Activated naive CD4-positive, alpha-beta T cell treated with anti-CD3 and anti-CD28 coated beads for 36 hours (primary cell): ENCODE measurements at places on chromosomes 7 and 10. TPM values are rescaled to one million over a fixed set of nuclear protein-coding genes. Genes with fewer than 3 reads are reported as not detected.

HABP2 gene
- not detected for total RNA-seq

DNA sequence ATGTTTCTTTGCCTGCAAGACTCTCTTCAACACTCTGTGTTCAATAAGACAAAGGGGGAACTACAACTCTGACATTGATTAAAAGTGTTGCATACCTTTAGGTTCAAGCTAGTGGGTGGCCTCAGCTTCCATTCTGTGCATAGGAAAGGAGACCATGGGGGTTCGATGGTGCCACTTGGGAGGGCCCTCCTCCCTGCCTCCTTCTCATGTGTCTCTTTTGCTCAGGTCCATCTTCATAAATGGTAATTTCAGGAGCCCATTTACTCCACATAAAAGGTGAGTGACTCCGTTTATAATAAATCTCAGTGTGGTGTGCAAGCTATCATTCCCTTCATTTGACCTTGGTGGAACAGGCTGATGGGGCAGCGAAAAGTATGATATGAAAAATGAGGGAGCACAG lies 285.1 kb downstream of the LRMDA start:
- peaks cover 16% of the 10 kb centered on the region for H3K27me3 ChIP-seq
- no peak for DNase-seq
- no peak overlapping the region for H3K4me3 ChIP-seq
- H3K36me3 ChIP-seq: no peaks in the 10 kb centered on the region

DNA sequence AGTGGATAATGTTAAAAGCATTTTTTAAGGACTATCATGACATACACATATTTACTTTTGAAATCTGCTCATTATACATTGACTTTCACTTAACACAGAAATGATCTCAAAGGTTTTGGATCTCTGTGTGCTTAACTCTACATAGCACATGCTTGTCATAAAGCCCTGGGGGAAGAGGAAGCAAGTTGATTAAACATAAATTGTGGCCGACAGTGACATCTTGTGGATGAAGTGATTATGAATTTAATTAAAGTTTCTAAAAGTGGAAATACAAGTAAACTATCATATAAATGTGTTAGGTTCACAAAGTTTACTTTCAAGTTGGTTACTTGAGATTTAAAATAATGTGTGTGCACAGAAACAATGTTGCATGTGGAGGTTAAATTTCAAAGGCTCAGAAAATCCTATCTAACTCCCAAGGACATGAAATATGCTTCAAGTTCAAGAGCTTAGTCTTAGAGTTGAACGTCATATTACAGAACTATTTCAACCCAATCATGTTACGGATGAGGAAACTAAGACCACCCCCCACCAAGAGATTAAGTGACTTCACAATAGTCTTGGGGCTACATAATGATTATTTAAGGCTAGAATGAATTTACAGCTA lies 1247.8 kb downstream of the GATA3 start:
- H3K27me3 ChIP-seq: no peaks in the 10 kb centered on the region
- no peaks in the 10 kb centered on the region for H3K36me3 ChIP-seq
- DNase-seq: peak; percentile 25
- H3K27ac ChIP-seq: no peak overlapping the region
- H3K4me1 ChIP-seq: no peaks in the 10 kb centered on the region

DNA sequence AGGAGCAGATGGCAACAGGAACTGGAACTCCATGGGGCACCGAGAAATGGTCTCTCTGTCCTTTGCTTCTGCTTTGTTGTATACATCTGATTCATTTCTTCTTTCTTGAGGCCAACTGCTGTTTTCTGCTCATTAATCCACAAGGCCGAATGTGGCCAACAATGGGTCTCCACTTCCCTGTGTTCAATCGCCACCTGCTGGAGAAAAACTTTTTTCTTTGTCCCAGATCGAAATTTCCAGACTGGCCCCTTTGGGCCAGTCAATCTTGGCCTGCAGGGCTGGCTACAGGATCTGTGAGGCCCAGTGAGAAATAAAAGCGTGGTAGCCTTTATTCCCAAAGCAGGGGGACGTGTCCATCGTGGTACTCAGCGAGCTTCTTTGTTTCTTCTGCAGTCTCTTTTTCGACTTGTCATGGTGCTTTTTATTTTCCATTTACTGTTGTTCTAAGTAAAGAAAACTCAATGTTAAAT lies 58.8 kb downstream of the PARP12 start:
- no peak overlapping the region for H3K27ac ChIP-seq
- no peaks in the 10 kb centered on the region for H3K27me3 ChIP-seq
- no peaks in the 10 kb centered on the region for H3K36me3 ChIP-seq
- H3K4me1 ChIP-seq: no peaks in the 10 kb centered on the region

DNA sequence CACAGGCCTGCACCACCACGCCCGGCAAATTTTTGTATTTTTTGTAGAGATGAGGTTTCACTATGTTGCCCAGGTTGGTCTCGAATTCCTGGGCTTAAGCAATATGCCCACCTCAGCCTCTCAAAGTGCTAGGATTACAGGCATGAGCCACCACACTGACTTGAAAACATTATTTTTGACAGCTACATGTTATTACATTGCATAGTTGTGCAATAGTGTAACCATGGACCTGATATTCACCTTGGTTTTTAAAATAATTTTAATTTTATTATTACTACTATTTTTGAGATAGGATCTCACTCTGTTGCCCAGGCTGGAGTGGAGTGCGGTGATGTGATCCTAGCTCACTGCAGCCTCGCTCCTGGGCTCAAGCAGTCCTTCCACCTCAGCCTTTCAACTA lies 18.4 kb downstream of the AKAP9 start:
- H3K4me1 ChIP-seq: peaks cover 7% of the 10 kb centered on the region
- H3K27ac ChIP-seq: no peak overlapping the region
- no peak for DNase-seq
- H3K4me3 ChIP-seq: no peak overlapping the region
